Bronchial epithelial cell (primary cell): ENCODE measurements at places on chromosomes 2 and 18. TPM values are rescaled to one million over a fixed set of nuclear protein-coding genes. Genes with fewer than 3 reads are reported as not detected.

GRCh38 chr2:8633735-8634313 is 48.0 kb upstream of the ID2 start:
- peak; percentile 6 for DNase-seq

- DNase-seq, result no peak
These were observed 276.8 kb upstream of the CHST9 start for GRCh38 chr18:27461957-27462356.

GRCh38 chr18:48338915-48339314 is 70.3 kb downstream of the ZBTB7C start:
- no peak for DNase-seq

DNA sequence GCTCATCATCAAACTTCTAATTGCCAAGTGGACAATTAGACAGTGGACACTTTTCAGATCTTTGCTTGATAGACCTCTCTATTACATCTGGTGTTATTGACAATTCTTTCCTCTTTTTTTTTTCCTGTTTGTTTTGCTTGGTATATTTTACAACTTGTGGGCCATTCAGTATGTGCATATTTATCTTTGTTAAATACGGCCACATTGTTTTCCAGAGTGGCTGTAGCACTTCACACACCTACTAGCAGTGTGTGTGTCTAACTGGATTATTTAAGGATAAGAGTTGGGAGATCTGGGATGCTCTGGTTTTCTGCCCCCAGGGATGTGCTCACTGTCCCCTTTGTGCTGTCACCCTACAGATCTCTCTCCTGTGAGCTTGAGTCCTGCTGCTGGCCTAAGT is 4.1 kb upstream of the SLC4A5 start:
- no peak for DNase-seq

- no peak for DNase-seq
These were observed 42.9 kb downstream of the FSHR start for GRCh38 chr2:49111456-49111855.

The CDH2 gene
- 0.13 and 0.79 TPM in 2 replicates for total RNA-seq

- DNase-seq, result no peak
These were observed 407.5 kb upstream of the FIGN start for GRCh38 chr2:164143183-164143930.

- DNase-seq, result peak; percentile 47
These were observed 1.8 kb downstream of the DPP4 start for GRCh38 chr2:162072181-162072702.

GRCh38 chr2:168355779-168356476 is 100.1 kb upstream of the CERS6 start:
- no peak for DNase-seq

GRCh38 chr2:65351948-65352595 is 80.3 kb downstream of the SPRED2 start:
- no peak for DNase-seq

DNA sequence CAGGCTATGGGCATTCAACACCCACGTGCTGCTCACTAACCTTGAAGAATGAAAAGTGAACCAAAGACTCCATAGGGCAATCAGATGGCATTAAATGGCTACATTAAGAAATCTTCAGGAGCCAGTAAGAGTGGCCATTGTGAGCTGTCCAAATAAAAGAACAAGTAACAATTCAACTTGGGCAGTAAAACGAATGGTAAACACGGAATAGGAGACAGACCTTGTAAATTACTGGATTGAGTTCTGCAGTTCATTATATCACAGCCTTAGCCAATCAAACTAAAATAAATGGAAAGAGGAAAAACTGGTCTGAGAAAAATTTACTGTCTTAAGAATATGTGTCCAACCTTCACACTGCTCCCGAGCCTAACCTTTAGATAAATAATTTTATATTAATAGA is 306.5 kb upstream of the ZNF521 start:
- no peak for DNase-seq

The C2orf92 gene
- 0.26 and 0.51 TPM in 2 replicates for total RNA-seq

DNA sequence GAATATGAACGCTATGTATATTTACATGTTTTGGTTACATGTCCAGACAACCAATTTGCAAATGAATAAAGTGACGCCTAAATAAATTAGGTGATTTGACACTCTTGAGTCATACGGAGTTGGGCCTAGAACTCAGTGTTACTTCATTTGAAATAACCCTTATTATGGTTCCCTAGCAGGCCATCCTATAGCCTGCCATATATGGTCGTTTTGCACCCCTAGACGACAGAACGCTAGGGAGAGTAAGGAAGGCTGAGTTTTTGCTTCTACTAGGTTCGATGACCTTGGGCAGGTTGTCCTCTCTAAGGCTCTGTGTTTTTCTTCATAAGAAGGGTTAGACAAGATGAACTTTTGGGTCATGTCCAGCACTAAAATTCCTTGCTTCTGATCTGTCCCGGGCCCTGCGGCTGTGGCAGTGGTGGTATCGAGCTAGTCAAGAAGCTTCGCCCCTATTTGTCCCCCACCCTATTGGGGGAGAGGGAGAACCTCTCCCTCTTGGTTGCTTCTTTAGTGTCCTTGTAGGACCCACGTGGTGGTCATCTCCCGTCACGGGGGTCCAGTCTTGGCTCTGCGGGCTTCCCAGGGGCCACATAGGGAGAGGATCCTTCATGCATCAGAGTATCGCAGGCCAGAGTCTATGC is 574 bp upstream of the EML4 start:
- no peak for DNase-seq

DNA sequence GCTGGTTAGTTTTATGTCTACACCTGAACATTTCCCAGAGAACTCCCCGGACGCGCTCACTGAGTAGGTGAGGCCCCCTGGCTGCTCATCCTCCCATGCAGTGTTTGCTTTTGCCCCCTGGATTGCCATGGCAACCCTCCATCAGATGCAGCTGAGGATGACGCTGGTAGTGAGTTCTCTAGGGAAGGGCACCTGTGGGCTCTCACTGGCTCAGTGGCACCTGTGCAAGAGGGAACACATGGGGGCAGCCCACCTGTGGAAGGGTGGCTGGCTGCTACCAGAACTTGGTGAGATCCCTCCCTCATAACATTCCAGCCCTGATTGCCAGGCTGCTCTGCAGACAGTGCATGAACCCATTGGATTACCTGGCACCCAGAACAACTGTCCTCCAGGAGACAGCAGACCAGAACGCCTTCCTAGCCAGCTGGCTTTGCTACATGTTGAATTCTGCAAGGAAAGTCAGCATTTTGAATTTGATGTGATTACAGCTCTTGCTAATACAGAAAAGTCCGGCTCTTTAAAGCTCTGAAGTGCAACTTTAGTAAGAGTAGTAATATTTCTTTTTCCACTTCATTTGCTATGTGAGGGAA is 21.7 kb downstream of the COA5 start:
- DNase-seq, result no peak

DNA sequence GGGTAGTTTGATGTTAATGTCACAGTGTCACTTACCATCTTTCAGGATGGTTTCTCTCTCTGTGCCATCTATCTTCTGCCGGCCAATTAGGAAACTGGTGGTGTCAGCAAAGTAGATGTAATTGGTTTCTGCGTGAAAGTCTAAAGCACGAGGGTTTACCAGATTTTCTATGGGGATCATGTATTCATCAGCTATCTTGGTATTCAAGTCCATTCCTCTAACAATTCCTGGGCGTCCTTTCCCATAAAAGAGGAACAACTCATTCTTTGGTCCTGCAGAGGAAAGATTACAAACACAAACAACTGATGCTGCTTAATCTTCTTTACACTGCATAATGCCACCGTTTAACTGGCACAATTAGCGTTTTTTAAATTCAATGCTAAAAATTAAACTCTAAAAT is 1081.9 kb downstream of the LRP1B start:
- no peak for DNase-seq

GRCh38 chr2:157911750-157912149 is 35.6 kb upstream of the ACVR1 start:
- DNase-seq, result no peak

DNA sequence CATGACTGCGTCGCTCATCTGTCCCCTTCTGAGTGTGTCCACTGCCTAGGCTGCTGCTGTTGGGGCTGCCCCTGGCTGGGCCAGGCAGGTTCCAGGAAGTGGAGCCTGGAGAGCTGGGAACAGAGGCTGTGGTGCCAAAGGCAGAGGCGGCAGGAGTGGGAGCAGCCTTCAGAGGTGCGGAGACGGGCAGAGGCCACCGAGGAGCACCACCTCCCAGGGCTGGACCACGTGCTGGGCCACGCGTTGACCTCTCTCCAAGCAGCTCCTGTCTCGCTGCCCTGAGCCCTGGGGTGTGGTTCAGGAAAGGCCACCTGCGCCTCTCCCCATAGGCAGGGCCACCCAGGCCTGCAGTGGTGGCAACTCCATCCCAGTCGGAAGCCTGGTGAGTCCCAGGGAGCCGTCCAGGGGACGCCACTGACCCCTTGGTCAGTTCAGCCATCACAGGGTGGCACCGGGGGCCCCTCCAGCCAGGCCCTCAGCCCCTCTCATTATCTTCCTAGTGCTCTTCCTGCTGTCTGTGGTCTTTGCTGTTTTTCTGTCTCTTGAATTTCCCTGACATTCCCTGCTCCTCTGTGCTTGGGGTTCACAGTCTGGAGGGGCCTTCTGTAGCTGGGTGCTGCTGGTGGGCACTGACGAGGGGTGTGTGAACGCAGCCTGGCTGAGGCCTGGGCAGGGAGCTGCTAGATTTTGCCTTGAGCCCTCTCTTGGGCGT is 122.8 kb upstream of the HS6ST1 start:
- no peak for DNase-seq

The TMEM198 gene
- under 0.01 and 0.13 TPM in 2 replicates for total RNA-seq

GRCh38 chr2:186183406-186183805 is 302.7 kb upstream of the ZC3H15 start:
- DNase-seq, result no peak

- peak; percentile 33 for DNase-seq
These were observed 94.3 kb downstream of the MBD2 start for GRCh38 chr18:54130177-54130576.

DNA sequence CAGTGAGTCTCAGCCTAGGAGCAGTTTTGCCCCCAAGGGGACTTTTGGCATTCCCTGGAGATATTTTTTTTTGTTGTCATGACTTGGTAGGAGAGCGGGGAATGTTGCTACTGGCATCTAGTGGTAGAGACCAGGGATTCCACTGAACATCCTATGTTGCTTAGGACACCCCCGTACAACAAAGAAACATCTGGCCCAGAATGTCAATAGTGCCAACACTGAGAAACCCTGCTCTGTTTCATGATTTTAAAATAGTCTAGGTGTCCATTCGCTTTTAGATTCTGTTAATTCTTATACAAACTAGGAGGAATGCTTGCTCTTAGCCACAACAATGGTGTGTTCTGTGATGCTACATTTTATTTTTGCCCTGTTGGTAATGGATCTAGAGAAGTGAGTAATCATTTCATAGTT is 225.8 kb upstream of the SIX3 start:
- DNase-seq, result peak; percentile 54

GRCh38 chr2:187477051-187477450 is 29.0 kb upstream of the CALCRL start:
- DNase-seq, result no peak

DNA sequence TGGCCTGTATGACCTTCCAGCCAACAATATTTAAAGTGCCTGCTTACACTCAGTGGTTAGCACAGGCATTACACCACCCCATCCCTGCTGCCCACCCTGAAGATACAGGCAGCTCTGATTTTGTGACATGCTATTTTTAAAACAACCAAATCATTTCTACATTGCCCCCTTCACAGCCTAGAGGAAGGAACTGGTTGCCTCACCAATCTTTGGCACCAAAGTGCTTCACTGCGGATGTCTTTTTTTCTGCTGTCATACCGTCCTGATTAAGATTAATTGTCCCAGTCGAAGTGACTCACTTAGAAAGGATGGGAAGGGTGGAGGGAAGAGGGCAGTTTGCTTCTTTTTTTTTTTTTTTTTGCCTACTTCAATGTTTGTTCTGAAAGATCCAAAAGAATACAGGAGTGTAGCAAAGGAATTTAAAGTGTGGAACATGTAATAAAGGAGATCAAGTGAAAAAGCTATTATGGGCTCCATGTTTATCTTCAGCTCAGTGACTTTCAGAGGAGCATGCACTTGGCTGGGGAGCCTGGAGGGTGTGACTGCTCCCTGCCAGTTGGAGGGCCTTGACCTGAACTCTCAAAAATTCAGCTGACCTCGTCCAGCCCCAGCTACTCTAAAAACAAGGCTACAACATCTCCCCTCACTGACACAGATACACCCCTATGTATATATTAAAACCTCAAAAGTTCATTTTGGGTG is 501.1 kb upstream of the TNP1 start:
- DNase-seq, result no peak

DNA sequence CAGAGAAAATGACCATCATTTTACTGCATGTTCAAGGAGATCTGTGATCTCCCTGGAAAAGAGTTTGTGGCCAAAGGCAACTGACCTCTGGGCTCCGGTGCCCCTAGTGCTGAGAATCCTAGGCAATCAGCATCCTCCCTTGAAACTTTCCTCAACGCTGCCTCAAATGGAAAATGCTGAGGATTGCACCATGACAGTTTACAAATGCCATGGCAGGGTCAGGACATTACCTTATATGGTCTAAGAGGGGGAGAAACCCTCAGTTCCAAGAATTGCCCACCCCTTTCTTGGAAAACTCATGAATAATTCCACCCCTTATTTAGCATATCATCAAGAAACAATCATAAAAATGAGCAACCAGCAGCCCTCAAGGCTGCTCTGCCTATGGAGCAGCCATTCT is 48.3 kb downstream of the ALPK2 start:
- DNase-seq, result no peak

- no peak for DNase-seq
These were observed 7.5 kb downstream of the SMCHD1 start for GRCh38 chr18:2662990-2663389.

GRCh38 chr2:151946899-151947812 is 118.9 kb upstream of the ARL5A start:
- peak; percentile 32 for DNase-seq

- DNase-seq, result peak; percentile 59
These were observed 280.9 kb upstream of the TCF4 start for GRCh38 chr18:55868909-55869308.
